ENCODE measurements at places on chromosomes 1 and 21.

- no peak for DNase-seq
Measured at GRCh38 chr1:89810302-89810701, 10.5 kb upstream of the LRRC8D start.

DNA sequence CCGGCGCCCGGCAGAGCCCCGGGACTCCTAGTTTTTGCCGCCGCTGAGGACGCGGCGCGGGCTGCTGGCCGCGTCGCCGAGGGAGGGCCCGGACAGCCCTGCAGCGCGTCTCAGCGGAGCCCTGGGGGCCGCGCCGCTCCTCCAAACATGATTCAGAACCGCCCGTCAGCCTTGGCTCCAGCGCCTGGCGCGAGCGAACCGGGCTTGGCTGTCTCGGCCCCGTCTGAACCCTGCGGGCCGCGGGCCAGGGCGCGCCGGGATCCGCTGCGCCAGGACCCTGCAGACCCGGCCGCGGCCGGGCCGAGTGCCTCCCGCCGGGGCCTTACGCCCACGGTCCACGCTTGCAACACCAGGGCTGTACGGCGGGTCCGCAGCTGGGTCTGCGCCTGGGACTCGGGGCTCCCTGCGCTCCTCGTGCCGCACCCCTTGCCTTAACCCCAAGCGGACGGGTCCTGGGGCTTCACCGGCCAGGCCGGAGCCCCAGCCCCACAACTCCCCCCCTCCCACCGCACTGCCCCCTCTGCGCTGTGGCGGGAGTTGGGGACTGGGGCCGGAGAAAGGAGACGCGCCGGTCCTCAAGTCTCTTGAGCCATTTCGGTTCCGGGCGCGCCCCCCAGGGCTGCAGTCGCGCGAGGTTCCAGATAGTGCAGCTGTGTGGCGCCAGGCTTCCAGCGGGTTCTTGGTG lies 48.4 kb upstream of the CD34 start:
- no peak for DNase-seq

GRCh38 chr1:20153000-20153418 lies 13.9 kb downstream of the PLA2G2F start:
- DNase-seq, result no peak

DNA sequence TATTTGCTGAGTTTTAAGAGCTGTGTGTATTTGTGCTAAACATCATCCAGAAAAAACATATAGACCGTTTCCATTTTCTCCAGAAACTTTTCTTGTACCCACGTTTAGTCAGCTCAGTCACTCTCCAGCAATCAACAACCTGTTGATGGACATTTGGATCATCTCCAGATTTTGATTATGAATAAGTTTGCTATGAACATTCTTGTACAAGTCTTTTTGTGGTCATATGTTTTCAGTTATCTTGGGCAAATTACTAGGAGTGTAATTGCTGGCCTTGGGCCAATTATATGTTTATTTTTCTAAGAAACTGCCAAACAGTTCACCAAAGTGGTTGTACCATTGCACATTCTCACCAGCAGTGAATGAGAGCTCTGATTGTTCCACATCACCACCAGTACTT lies 221.8 kb downstream of the CENPF start:
- DNase-seq, result peak; percentile 20

GRCh38 chr1:56580771-56581170 lies 1.4 kb upstream of the PLPP3 start:
- DNase-seq, result no peak

DNA sequence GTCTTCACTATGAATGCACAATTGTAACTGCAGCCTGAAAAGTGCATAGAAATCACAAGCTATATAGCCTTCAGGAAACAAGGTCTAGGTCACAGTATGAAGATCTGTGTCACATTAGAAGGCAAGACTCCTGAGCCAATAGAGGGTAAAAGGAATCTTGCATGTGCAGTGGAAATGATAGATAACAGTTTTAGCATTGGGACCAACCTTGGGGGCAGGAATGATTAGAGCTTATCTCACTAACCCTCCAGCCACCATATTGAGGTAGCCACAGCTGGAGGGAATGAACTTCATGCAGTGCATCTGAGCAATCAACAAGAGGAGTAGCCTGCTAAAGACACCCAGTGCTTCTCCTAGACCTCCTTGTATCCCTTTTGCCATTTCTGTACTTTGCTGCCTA lies 390.1 kb downstream of the LTN1 start:
- DNase-seq, result no peak

GRCh38 chr1:15941899-15942660 lies 33.8 kb downstream of the ZBTB17 start:
- no peak for DNase-seq
